ENCODE measurements at places on chromosomes 5 and 9.

- DNase-seq = peak; percentile 81
- H3K27ac ChIP-seq = peak overlapping the region; percentile 54
- peak overlapping the region; percentile 91 for H3K4me3 ChIP-seq
- H3K4me1 ChIP-seq = peaks cover 27% of the 10 kb centered on the region
- no peaks in the 10 kb centered on the region for H3K27me3 ChIP-seq
- H3K36me3 ChIP-seq = peaks cover 8% of the 10 kb centered on the region
Measured at GRCh38 chr5:179858241-179858585, 404 bp downstream of the MRNIP start.

- H3K4me3 ChIP-seq = no peak overlapping the region
- no peaks in the 10 kb centered on the region for H3K27me3 ChIP-seq
- no peaks in the 10 kb centered on the region for H3K4me1 ChIP-seq
- no peaks in the 10 kb centered on the region for H3K36me3 ChIP-seq
- no peak for DNase-seq
- H3K27ac ChIP-seq = no peak overlapping the region
Measured at GRCh38 chr5:32777733-32778132, 66.6 kb downstream of the NPR3 start.

- no peaks in the 10 kb centered on the region for H3K27me3 ChIP-seq
- H3K27ac ChIP-seq = no peak overlapping the region
- H3K36me3 ChIP-seq = no peaks in the 10 kb centered on the region
- DNase-seq = peak; percentile 66
Measured at GRCh38 chr5:62779010-62779422, 200.4 kb downstream of the LRRC70 start.

DNA sequence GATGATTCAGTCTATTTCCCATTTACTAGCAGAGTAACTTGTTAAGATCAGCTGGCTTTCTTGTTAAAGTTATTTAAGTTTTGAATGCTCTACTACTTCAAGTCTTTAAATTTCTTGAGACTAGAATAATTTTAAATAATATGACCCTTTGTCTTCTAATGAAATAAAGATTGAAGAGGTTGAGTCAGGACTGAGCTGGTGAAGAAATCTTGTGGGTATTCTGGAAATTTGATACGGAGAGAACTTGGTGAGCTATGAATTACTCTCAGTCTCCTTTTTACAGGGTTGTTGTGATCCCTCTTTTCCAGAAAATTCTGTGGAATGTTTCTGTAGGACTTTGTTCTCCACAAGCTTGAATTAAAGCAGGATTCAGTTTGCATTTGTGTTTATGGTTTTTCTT lies 29.3 kb downstream of the RNF20 start:
- no peak overlapping the region for H3K4me3 ChIP-seq
- H3K27me3 ChIP-seq = no peaks in the 10 kb centered on the region
- no peaks in the 10 kb centered on the region for H3K4me1 ChIP-seq
- DNase-seq = no peak
- peaks cover 45% of the 10 kb centered on the region for H3K36me3 ChIP-seq

DNA sequence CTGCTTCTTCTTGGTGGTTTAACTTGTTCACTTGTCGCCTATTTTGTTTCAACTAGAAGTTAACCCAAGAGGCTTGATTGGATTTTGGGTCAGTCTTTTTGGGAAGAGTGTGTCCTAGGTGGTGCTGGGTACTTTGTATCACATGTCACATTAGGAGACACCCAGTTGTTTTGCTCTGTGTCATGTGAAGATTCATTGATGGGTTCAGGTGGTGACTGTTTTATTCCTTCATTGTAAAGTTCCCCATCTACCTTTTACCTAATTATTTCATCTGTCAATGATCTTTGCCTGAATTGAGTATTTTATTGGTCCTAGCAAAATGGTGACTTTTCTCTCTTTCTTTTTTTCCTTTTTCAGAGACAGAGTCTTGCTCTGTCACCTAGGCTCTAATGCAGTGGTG lies 69.2 kb downstream of the RALGPS1 start:
- no peak overlapping the region for H3K4me3 ChIP-seq
- H3K36me3 ChIP-seq = no peaks in the 10 kb centered on the region
- no peaks in the 10 kb centered on the region for H3K27me3 ChIP-seq
- no peaks in the 10 kb centered on the region for H3K4me1 ChIP-seq
- no peak for DNase-seq

GRCh38 chr5:36236801-36237200 lies 4.9 kb downstream of the NADK2 start:
- H3K4me3 ChIP-seq = peak overlapping the region; percentile 84
- no peaks in the 10 kb centered on the region for H3K36me3 ChIP-seq
- H3K4me1 ChIP-seq = peaks cover 86% of the 10 kb centered on the region
- no peaks in the 10 kb centered on the region for H3K27me3 ChIP-seq
- H3K27ac ChIP-seq = peak overlapping the region; percentile 95
- DNase-seq = peak; percentile 95

- H3K36me3 ChIP-seq = no peaks in the 10 kb centered on the region
- peaks cover 13% of the 10 kb centered on the region for H3K4me1 ChIP-seq
- H3K27me3 ChIP-seq = no peaks in the 10 kb centered on the region
- no peak for DNase-seq
Measured at GRCh38 chr9:77985996-77986395, 45.6 kb downstream of the GNAQ start.

DNA sequence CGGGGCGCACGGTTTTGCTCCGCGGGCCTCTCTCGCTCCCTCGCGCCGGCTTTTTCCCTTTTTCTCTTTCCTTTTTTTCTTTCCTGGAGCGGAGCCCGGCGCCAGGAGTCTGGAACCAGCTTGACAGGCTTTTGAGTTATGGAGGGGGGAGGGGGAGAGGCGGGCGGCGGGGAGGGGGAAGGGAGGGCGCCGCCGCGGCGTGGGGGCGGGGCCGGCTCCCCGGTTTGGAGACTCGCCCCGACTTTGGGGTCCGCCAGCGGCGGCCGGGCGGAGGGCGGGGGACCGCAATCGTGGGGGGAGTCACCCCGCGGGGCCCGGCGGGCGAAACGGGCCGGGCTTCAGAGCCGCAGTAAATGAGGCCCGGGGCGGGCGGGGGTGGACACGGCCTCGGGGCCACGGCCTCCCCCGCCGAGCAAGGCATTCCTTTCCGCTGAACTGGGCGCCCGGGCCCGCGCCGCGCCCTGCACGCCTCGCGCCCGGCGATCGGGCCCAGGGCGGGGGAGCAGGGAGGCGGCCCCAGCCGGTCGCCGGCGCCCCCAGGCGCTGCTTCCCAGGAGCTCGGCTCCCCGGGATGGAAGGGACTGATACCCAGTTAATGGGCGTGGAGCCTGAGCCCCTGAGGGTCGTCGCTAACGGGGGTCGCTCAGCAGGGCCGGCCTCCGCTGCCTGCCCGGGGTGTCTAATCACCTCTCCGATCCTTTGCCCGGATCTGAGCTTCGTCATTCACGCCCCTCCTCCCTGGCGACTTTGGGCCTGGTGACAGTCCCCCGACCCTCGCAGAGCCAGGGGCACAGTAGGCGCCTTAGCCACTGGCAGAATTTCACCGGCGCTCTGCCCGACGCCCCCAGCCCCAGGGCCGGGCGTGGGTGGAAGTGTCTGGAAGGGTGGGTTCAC lies 138.1 kb downstream of the C9orf50 start:
- no peaks in the 10 kb centered on the region for H3K27me3 ChIP-seq
- H3K27ac ChIP-seq = no peak overlapping the region
- no peak for DNase-seq
- H3K4me1 ChIP-seq = no peaks in the 10 kb centered on the region

- no peak overlapping the region for H3K27ac ChIP-seq
- no peaks in the 10 kb centered on the region for H3K27me3 ChIP-seq
- no peaks in the 10 kb centered on the region for H3K36me3 ChIP-seq
- H3K4me1 ChIP-seq = no peaks in the 10 kb centered on the region
Measured at GRCh38 chr5:7391814-7392692, 3.9 kb upstream of the ADCY2 start.

- H3K27ac ChIP-seq = no peak overlapping the region
- DNase-seq = peak; percentile 76
- no peaks in the 10 kb centered on the region for H3K27me3 ChIP-seq
- H3K36me3 ChIP-seq = no peaks in the 10 kb centered on the region
- no peaks in the 10 kb centered on the region for H3K4me1 ChIP-seq
- no peak overlapping the region for H3K4me3 ChIP-seq
Measured at GRCh38 chr9:86034863-86035734, 64.3 kb downstream of the GOLM1 start.

DNA sequence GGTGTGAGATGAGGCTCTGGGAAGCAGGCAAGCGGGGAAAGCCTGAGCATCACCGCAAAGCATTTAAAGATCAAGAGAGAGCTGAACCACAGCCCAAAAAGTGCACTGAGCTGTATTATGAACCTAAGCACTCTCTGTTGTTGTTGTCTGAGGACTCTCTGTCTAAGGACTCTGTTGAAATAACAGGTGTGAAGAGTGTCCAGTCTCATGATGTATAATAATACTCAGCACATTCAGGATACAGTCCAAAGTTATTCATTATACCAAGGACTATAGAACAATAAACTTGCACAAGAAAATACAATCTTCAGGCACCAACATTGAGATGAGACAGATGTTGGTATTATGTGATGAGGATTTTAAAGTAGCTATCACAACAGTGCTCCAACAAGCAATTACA lies 71.8 kb upstream of the CTSV start:
- DNase-seq = no peak
- no peak overlapping the region for H3K4me3 ChIP-seq
- no peak overlapping the region for H3K27ac ChIP-seq
- no peaks in the 10 kb centered on the region for H3K4me1 ChIP-seq

GRCh38 chr5:137113161-137113560 lies 386.0 kb downstream of the SPOCK1 start:
- no peak overlapping the region for H3K27ac ChIP-seq
- no peak overlapping the region for H3K4me3 ChIP-seq
- DNase-seq = no peak
- H3K4me1 ChIP-seq = no peaks in the 10 kb centered on the region

DNA sequence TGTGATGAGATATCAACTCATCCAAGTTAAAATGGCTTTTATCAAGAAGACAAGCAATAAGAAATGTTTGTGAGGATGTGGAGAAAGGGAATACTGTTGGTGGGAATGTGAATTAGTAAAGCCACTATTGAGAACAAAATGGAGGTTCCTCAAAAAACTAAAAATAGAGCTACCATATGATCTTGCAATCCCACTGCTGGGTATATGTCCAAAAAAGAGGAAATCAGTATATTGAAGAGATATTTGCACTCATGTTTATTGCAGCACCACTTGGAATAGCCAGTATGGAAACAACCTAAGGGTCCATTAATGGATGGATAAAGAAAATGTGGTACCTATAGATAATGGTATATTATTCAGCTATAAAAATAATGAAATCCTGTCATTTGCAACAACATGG lies 25.1 kb downstream of the PPIP5K2 start:
- no peaks in the 10 kb centered on the region for H3K27me3 ChIP-seq
- H3K27ac ChIP-seq = no peak overlapping the region
- H3K4me3 ChIP-seq = no peak overlapping the region
- no peak for DNase-seq

DNA sequence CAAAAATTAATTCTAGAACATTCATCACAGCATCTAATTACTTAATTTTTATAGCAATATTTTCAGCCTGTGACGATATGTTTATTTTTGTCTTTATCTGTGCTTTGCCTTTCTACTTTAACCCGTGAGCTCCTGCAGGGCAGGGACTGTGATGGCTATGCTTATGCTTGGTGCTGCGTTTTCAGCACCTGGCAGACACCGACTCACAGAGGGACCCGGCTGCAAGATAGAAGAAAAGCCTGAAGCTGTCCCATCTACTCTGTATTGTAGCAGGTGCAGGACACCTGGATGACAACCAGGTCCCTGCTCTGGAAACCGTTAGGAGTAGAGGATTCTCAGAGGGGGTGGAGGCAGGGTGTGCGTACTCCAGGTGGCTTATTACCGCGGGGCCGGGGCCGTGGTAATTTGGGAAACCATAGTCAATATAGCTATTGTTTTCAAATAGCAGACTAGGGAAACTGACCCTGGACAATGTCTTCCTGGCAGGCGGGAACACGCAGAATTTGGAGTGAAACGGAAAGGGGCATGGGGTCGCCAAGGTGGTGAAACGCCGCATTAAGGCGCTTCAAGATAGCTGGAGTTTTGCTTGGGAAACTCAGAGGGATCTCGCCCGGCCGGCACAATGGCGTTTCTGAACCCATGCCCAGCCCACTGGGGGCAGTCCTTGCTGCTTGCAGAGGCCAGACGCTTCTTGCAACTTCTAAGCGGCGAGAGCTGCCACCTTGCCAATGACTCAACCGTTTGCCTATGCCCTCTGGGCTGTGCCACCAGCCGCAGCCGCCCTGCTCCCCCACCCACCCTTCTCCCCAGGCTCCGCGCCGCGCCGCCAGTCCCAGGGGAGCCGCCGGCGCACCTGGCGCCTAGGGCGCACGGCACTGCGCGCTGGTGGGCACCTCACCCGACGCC lies 140.1 kb upstream of the PALM2AKAP2 start:
- H3K27me3 ChIP-seq = no peaks in the 10 kb centered on the region
- DNase-seq = no peak
- no peaks in the 10 kb centered on the region for H3K36me3 ChIP-seq
- no peak overlapping the region for H3K4me3 ChIP-seq
- no peak overlapping the region for H3K27ac ChIP-seq

- no peaks in the 10 kb centered on the region for H3K36me3 ChIP-seq
- H3K27ac ChIP-seq = no peak overlapping the region
- no peaks in the 10 kb centered on the region for H3K4me1 ChIP-seq
- no peak overlapping the region for H3K4me3 ChIP-seq
Measured at GRCh38 chr5:15833365-15833764, 333.4 kb downstream of the FBXL7 start.

DNA sequence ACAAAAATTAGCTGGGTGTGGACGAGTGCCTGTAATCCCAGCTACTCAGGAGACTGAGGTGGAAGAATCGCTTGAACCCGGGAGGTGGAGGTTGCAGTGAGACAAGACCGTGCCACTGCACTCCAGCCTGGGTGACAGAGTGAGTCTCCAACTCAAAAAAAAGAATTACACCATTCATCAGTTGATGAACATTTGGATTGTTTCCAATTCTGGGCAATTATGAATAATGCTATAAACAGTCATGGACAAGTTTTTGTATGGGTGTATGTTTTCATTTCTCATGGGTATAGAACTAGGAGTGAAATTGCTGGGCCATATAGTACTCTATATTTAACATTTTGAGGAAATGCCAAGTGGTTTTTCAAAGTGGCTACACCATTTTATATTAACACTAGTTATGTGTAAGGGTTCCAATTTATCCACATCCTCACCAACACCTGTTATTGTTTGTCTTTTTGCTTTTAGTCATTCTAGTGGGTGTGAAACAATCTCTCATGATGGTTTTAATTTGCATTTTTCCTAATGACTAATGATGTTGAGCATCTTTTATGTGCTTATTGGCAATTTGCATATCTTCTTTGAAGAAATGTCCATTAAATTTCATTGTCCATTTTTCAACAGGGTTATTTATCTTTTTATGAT lies 9.0 kb upstream of the CCDC125 start:
- DNase-seq = no peak
- H3K27ac ChIP-seq = no peak overlapping the region
- no peaks in the 10 kb centered on the region for H3K36me3 ChIP-seq
- no peaks in the 10 kb centered on the region for H3K4me1 ChIP-seq
- H3K4me3 ChIP-seq = no peak overlapping the region
- no peaks in the 10 kb centered on the region for H3K27me3 ChIP-seq

Measured in Karpas-422 (cell line).